ENCODE measurements at places on chromosomes 11 and 22.

- no peak for DNase-seq
These were observed 58.8 kb downstream of the PDGFD start for GRCh38 chr11:104105155-104105554.

DNA sequence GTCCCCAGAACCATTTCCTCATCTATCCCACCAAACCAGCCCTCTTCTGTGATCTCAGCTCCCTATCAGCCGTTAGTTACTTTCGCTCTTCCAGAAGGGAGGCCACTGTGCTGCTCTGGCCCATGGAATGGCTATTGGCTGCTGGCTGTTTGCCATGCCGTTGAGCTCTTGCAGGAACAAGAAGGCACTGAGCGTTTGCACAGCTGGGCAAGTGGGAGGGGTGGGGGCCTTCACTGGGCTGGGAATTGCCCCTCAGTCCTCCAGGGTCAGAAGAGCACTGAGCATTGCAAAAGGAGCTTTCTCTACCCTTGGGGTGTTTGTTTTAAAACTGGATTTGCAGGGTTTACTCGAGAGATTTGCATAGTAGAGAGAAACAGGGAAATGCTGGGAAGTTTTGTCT, 129.0 kb upstream of the PARVA start:
- DNase-seq = no peak

DNA sequence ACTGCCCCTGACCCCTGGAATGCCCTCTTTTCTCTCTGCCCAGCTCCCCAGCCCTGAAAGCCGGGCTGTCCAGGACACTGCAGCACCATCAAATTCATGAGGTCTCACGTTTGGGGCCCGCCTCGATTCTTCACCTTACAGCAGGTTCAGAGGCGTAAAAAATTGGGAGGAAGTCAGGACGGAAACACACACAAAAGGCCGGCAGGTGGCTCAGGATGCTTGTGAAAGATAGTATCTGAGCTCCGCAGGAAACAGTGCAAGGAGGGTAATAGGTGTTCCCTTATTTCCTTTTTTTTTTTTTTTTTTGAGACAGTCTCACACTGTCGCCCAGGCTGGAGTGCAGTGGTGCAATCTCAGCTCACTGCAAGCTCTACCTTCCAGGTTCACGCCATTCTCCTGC, 4.1 kb downstream of the RFPL2 start:
- DNase-seq = no peak

DNA sequence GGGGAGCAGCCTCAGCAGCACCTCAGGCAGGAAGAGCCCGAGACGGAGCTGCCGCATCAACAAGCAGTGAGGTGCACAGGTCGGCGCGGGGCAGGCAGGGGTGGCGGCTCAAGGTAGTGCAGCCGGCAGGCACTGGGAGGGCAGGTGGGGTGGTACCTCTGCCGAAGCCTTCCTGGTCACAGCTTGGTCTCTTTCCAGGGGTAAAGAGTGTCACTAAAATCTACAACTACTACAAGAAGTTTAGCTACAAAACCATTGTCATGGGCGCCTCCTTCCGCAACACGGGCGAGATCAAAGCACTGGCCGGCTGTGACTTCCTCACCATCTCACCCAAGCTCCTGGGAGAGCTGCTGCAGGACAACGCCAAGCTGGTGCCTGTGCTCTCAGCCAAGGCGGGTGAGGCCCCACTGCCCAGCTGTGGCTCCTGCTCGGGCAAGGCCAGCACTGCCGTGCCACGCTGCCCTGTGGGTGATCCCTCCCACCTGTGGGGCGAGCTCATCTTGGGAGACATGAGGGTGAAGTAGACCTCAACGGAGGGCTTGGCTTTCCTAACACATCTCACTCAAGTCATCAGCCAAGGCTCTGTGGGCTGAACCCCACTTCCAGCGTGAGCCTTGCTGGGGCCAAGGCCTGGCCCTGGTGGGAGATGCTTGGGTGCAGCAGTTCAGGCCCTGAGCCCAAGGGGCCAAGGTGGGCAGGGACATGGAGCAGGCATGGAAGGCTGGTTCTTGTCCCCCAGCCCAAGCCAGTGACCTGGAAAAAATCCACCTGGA, 13.6 kb downstream of the GATD1 start:
- no peak for DNase-seq

GRCh38 chr11:100820621-100821020, 133.5 kb downstream of the ARHGAP42 start:
- no peak for DNase-seq

GRCh38 chr11:46455834-46456233, 64.3 kb upstream of the CHRM4 start:
- DNase-seq = no peak

DNA sequence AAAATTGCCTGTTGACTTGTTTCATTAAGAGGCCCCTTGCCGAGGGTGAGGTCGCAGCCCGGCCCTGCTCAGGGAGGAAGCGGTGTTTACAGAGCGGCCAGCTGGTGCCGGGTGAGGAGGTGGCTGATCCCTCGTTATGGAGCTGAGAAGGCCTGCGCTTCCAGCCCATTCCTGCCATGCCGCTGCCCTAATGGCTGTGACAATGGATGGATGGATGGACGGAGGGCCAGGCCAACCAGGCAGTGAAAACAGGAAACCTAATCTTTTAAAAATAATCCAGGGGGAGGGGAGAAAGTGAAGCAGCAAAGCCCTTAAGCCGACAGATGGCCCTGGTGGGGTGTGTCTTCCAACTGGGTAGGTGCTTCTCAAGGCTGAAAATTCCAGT, 38.5 kb downstream of the BCR start:
- no peak for DNase-seq

GRCh38 chr11:4615856-4616444, 7.9 kb upstream of the TRIM68 start:
- no peak for DNase-seq

- no peak for DNase-seq
These were observed 8.7 kb downstream of the PRDM11 start for GRCh38 chr11:45155058-45155551.

DNA sequence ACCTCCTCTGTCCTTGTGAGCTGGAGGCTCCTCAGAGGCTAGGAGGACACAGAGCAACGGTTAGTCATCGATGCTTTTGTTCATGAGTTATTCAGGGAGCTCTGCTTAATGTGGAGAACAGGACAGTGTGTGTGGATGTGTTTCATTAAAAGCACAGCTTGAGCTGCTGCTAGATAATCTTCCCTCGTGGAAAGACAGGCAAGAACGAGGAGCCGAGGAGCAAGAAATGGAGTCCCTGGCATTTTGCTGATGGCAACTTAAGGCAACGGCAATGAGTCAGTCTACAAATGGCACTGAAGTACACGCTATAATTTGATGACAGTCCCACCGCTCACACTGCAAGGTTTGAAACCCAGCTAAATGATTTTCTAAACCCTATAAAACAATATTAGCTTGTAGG, 106.2 kb downstream of the IGLL1 start:
- DNase-seq = no peak

DNA sequence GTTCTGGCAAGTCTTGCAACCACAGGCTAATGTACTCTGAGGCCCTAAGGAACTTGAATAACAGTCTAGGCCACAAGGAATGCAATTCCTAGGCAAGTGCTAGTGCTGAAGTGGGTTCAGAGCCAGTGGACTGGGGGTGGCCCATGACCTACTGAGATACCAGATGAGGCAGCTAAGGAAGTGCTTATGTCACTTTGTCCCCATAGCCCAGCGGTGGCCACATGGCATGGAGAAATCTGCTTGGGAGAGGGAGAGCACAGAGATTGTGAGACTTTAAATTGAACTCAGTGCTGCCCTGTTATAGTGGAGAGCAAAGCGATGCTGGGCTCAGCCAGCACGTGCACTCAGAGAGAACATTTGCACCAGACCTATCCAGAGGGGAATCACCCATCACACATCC, 629.5 kb downstream of the JRKL start:
- DNase-seq = no peak

GRCh38 chr22:26199665-26200064, 30.4 kb downstream of the SEZ6L start:
- no peak for DNase-seq
